ENCODE measurements at places on chromosomes 11 and 22.

- no peak for DNase-seq
Observed at GRCh38 chr11:95337972-95338429, 107.0 kb upstream of the SESN3 start.

DNA sequence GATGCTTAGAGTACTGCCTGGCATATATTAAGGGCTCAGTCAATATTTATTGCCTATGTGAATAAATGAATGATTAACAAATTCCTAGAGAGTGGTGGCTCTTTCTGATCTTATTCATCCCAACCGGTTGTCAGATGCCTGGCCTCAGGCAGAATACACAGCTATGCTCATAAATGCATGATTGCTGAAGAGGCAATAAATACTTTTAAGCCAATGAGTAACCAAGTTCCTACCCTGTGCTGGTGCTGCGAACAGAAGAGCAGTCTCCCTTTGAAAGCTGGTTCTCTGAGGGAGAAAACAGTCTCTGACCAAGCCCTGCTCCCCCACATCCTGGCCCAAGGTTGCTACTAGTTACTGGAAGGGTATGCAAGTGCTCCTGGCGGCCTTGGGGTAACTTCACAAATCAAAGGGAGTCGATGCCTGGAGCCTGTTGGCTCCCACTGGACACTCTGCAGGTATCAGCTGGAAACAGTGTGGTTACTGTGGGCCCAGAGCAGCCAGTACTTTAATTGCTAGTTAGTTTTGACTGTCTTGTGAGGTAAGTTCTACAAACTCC is 2.8 kb downstream of the USH1C start:
- DNase-seq, result no peak

DNA sequence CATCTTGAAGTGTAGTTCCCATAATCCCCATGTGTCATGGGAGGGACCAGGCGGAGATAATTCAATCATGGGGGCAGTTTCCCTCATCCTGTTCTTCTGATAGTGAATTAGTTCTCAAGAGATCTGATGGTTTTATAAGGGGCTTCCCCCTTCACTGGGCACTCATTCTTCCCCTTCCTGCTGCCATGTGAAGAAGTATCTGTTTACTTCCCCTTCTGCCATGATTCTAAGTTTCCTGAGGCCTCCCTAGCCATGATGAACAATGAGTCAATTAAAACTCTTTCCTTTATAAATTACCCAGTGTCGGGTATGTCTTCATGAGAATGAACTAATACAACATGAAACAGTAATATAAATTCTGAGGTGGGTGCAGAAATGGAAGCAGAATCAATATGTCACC is 12.1 kb upstream of the SPTBN2 start:
- DNase-seq, result no peak

DNA sequence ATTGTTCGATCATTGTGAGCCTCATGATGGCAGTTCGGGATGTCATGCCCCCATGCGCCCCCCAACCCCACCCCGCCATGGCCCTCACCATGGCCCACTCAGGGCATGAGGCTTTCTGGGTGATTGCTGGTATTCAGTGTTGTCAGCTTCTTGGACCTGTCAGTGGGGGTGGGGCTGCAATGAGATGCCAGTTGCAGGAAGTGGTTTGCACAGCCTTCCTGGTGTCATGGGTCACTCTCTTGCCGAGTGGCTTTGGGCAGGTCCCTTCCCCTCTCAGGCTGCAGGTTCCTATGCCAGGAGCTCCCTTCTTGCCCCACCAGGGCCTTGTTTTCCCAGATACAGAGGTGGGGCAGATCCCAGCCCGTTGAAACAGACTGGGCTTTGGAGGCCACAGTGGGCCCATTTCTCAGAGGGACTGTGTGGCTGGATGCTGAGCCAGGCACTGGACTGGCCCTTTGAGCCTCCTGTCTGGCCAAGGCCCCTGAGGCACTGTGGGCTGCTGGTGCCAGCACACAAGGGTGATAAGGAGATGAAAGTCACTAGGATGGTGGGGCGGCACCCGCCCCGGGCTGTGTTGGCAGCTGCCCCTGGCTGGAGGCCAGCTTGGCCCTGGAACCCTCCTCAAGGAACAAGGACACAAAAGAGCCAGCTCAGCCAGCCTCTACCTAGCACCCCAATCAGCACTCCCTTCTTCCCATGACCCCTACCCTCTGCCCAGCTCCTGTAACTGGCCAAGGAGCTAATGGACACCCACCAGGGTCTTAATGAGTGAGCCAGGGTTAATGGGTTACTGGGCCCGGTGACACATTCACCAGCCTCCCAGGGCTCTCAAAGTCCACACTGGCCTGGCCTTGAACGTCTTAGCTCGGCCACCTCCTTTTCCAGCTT is 1.5 kb upstream of the GGT1 start:
- DNase-seq, result no peak

DNA sequence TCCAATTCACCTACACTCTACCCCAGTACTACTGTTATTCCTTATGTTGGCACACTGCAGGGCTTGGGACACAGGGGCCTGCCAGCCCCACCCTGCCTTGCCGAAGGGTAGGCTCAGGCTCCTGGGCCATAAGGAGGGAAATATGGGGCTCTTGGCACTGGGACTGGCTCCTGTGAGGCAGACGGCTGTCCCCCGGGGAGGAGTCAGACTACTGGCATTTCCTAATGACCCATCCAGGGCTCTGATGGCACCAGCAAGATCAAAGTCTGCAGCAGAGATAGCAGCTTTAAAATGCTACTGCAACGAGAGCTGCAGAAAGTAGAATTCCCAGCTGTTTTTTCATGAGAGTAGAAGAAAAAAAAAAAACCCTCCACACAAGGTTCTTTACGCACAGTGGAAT is 42.2 kb upstream of the CYP2D6 start:
- DNase-seq, result no peak

DNA sequence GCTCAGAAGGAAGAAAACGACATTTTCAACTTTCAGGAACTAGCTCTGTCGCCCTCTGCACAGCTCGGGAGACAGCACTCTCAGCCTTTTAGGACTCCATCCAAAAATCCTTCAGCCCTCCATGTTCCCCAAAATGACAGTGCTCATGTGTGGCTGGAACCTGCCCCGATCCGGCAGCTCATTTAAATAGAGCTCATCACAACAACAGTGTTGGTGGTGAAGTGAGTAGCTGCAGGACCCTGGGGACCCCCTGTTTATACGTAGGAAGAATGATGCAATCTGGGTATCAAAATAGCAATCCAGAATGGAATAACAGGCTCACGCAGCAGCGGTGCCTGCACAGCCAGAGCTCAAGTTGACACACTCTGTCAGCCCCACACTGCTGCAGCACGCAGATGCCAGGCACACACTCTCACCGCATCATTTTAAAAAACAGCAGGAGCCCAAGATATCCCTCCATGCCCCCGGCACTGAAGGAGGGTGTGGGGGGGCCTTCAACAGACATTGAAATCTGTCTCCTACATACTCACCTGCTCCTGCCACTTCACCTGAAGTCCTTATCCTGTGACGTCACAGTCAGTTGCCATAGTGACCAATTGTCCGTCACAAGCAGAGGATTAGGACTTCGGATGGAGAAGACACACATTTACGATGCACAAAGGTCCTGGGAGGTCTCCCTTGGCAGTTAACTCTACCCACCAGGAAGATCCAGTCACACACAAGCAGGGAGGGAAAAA is 24.0 kb downstream of the TRIM66 start:
- DNase-seq, result no peak

DNA sequence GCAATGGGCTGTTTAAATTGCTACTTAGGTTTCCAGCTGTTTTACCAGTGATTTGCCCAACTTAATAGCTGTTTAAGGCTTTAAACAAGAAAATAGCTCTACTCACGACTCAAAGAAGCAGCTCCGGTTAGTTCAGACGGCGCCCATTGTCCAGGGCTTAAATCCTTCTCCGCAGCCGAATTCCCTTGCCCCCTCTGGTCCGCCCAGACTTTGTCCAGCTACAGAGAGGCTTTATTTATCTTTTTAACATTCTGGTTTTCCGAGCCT is 20.9 kb upstream of the SCUBE1 start:
- no peak for DNase-seq

GRCh38 chr11:116695657-116696254 is 77.0 kb downstream of the BUD13 start:
- DNase-seq, result no peak

DNA sequence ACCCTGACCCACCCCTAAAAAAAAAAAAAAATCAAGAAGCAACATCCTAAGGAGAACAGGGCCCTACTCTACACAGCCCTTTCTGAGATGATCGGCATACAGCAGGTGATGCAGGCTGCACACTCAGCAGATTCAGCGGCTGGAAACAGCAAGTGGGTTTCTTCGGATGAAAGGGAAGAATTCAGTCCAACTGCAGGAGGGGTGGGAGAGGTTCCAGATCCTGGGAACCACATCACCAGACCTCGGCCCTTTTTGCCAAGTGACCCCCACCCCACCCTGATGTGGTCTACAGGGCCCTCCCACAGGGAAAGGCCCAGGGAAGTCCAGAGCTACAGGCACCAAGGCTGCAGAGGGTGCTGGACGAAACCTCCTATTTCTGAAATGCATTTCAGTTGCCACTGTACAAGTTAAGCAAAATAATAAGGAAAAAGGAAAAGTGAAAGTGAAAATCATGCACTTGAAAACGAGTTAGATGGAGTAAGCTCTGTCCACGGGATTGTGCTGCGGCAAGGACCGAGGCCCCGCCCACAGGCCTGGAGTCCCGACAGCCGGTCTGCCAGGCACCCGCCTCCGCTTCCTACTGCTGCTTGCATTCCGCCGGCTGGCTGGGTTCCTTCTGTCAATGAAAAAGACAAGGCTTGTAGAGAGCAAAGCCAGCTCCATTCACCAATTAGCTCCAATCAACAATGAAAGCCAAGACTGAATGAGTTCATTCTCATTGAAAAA is 16.0 kb upstream of the PHLDA2 start:
- DNase-seq, result no peak

- no peak for DNase-seq
Observed at GRCh38 chr11:66216911-66217310, 51.5 kb upstream of the RAB1B start.

DNA sequence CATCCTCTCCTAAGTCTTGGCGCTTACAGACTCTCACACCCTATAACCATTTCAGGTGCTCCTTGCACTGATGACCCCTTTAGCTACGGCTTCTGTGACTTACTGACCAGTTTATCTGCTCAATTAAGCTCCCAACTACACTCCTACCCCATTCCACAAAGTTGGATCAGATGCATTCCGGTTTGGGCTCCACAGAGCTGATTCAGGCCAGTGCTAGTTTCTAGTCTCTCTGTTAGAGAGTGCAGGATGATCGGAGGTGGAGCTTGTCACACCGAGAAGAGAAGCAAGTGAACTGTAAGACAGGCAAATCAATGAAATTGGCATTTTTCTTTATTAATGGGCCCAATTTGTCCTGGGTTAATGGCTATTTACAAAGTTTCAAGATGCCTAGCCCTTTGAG is 436.8 kb upstream of the CADM1 start:
- no peak for DNase-seq

- no peak for DNase-seq
Observed at GRCh38 chr11:128735935-128736605, 42.2 kb downstream of the FLI1 start.

- DNase-seq, result no peak
Observed at GRCh38 chr22:47267513-47268282, 505.2 kb downstream of the TBC1D22A start.

- no peak for DNase-seq
Observed at GRCh38 chr11:81707881-81708280, 1025.8 kb downstream of the FAM181B start.

GRCh38 chr22:25492162-25492561 is 72.3 kb upstream of the GRK3 start:
- no peak for DNase-seq

DNA sequence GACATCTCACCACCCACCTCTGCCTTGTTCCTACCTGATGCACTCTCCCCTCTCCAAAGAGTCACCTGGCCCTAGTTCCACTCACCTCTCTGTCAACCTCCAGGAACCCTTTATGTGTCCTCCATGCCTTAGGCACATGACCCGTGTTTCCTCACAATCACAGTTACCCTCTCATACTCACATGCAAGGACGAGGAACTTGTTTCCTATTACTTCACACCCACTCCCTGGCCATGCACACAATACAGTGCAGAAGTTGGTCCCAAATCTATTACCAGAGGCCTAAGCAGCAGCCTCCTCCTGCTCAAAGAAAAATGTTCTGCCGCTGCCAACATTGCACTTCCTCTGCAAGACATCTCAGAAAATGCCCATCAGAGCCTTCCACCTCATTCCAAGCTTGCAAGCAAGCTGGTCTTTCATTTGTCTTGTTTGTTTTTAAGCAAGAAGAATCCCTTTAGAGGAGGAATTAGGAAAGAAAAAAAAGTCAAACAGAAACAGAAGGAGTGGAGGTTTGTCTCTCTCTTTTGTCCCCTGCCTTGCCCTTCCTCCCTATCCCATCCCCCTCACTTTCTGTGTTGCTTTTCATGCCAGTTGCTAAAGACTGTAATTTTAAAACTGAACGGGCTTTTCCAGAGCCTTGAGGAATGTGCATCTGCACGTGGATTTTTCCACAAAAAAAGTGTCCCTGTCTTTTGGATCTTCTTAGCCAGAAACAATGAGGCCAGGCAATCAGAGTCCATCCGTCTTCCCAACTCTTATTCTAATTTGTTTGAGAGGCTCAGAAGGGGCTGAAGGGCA is 63.4 kb downstream of the KCNJ1 start:
- no peak for DNase-seq

DNA sequence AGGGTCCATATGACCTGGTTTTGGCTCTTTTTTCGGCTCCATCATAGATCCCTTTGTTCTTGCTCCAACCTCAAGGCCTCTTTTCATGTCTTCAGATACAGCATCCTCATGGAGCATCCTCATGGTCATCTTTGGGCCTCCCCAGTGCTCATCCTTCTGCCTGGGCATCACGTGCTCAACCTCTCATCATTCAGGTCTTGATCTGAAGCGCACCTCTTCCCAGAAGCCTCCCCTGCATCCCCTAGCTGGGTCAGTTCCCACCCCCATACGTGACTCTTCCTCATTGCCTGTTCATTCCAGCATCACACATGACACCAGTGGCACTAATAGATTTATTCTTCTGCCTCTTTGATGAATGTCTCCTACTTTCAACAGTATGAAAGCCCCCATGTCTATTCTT is 192.2 kb downstream of the MIAT start:
- DNase-seq, result no peak

DNA sequence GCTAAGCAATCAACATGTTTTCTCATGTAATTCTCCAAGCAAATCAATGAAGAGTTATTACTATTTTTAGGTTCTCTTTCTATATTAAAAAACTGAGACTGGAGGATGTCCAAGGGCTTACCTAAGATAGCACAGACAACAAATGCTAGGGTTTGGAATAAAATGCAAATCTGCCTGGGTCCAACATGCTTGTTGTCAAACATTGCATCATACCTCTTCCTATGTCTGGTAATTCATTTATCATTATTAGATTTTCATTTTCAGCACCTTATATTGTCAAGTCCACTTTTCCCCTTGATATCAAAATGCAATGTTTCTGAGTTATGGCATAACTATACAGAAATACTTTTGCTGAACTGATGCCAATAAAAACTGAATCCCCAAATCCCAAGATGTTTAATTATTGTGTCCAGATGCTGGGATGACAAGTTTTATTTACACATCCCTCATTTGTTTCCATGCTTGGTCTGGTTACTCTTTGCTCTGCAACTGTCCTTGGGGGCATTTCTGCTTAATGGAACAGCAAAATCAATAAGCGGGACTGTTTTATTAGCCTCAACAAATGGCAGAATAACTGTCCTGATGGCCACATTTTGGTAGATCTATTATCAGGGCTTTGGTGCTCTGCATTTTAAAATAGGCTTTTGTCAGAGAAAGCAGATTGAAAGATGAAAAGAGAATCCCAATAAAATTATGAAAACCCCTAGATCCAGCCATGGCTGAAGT is 86.0 kb downstream of the C11orf87 start:
- no peak for DNase-seq

- DNase-seq, result no peak
Observed at GRCh38 chr11:134413043-134413825, 1.2 kb upstream of the B3GAT1 start.

- DNase-seq, result no peak
Observed at GRCh38 chr11:94650756-94651155, 83.6 kb downstream of the PIWIL4 start.

All from HTR-8/SVneo (cell line).